ENCODE measurements at places on chromosomes 1 and 21.

DNA sequence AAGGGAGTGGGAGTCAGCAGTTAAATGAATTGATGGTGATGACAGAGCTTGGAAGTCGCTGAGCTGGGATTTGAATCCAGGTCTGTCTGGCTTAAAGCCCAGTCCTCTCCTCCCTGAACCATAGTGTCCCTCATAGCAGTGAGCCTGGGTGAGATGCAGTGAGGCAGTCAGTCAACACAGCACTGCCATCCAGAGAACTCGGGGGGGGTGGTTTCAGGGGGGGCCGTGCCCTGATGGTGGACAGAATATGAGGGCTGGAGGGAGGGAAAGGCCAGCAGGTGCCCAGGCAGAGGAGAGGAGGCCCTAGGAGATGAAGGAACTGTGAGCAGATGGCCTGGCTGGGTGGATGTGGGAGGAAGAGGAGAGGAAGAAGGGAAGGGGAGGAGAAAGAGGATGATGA is 405.6 kb downstream of the PTPRU start:
- no peaks in the 10 kb centered on the region for H3K4me1 ChIP-seq
- H3K27ac ChIP-seq = no peak overlapping the region
- no peak overlapping the region for H3K4me3 ChIP-seq

DNA sequence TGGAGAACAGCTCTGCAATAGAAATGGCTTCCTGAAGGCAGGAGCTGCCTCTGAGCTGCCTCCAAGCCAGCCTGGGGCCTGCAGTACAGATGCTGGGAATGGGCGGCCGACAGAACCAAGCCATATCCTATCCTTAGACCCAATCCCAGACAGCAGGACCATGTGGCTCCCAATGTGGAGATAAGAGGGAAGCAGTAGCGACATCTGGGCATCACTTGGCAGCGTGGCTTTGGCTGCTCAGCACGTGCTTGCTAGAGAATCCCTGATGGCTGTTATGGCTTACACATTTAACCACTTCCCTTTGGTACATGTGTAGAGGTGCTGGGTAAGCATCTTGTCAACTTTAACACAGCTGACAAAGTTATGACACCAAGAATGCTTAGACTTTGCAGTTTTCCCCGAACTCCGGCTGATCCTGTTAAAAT is 87.7 kb downstream of the MAN1C1 start:
- H3K27me3 ChIP-seq = no peaks in the 10 kb centered on the region
- H3K36me3 ChIP-seq = no peaks in the 10 kb centered on the region
- H3K27ac ChIP-seq = peak overlapping the region; percentile 83
- peaks cover 34% of the 10 kb centered on the region for H3K4me1 ChIP-seq

DNA sequence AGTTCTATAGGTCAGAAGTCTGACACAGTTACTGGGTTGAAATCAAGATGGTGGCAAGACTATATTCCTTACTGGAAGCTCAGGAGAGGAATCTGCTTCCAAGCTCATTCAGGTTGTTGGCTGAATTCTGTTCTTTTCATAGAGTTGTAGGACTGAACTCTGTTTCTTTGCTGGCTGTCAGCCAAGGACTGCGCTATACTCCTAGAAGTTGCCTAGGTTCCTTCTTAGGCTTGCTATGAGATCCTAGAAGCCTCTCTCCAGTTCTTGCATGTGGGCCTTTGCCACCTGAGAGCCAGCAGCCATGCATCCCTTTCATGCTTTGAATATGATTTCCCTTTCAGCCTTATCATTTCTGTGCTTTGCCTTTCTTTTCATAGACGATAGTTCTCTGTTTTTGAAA is 176.4 kb downstream of the RPS6KC1 start:
- H3K27ac ChIP-seq = no peak overlapping the region
- peaks cover 6% of the 10 kb centered on the region for H3K4me1 ChIP-seq
- no peak overlapping the region for H3K4me3 ChIP-seq
- DNase-seq = no peak

DNA sequence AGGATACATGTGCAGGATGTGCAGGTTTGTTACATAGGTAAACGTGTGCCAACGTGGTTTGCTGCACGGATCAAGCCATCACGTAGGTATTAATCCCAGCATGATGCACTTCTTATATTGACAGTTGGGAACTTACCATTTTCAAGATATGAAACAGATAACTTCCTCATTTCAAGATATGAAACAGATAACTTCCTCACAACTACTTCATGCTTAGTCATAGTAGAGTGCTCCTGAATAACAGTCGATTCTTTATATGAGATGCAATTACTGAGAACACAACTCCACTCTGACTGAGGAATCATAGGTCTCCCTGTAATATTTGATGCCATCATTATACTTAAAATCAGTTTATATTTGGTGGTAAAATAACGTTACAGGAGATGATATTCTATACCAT is 1124.3 kb downstream of the AMY1C start:
- no peaks in the 10 kb centered on the region for H3K27me3 ChIP-seq
- no peak overlapping the region for H3K4me3 ChIP-seq
- H3K4me1 ChIP-seq = no peaks in the 10 kb centered on the region
- no peaks in the 10 kb centered on the region for H3K36me3 ChIP-seq
- no peak for DNase-seq
- H3K27ac ChIP-seq = no peak overlapping the region

- peaks cover 54% of the 10 kb centered on the region for H3K27me3 ChIP-seq
- no peak overlapping the region for H3K4me3 ChIP-seq
- H3K27ac ChIP-seq = no peak overlapping the region
These were observed 213.7 kb downstream of the FOXD2 start for GRCh38 chr1:47651311-47652089.

GRCh38 chr1:189787201-189787600 is 690.5 kb downstream of the BRINP3 start:
- no peak for DNase-seq
- no peaks in the 10 kb centered on the region for H3K4me1 ChIP-seq
- no peak overlapping the region for H3K27ac ChIP-seq

DNA sequence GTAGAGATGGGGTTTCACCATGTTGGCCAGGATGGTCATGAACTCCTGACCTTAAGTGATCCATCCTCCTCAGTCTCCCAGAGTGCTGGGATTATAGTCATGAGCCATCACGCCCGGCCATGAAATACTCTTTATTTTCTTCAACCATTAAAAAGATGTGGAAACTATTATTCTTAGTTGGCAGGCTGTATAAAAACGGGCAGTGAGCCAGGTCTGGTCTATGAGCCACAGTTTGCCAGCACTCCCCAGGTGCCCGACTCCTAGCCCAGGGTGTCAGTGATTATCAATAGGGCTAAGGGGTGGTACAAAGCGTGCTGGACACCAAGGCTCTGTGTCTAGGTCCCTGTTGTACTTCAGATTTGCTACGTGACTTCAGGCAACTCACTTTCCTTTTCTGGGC is 3.7 kb upstream of the TMEM61 start:
- no peak overlapping the region for H3K4me3 ChIP-seq
- peaks cover 6% of the 10 kb centered on the region for H3K4me1 ChIP-seq
- no peak for DNase-seq
- H3K27ac ChIP-seq = no peak overlapping the region
- H3K36me3 ChIP-seq = peaks cover 11% of the 10 kb centered on the region

- peaks cover 5% of the 10 kb centered on the region for H3K36me3 ChIP-seq
- H3K27me3 ChIP-seq = peaks cover 32% of the 10 kb centered on the region
- H3K27ac ChIP-seq = no peak overlapping the region
- H3K4me3 ChIP-seq = no peak overlapping the region
- peaks cover 10% of the 10 kb centered on the region for H3K4me1 ChIP-seq
These were observed 8.0 kb downstream of the RGL1 start for GRCh38 chr1:183812686-183813569.

DNA sequence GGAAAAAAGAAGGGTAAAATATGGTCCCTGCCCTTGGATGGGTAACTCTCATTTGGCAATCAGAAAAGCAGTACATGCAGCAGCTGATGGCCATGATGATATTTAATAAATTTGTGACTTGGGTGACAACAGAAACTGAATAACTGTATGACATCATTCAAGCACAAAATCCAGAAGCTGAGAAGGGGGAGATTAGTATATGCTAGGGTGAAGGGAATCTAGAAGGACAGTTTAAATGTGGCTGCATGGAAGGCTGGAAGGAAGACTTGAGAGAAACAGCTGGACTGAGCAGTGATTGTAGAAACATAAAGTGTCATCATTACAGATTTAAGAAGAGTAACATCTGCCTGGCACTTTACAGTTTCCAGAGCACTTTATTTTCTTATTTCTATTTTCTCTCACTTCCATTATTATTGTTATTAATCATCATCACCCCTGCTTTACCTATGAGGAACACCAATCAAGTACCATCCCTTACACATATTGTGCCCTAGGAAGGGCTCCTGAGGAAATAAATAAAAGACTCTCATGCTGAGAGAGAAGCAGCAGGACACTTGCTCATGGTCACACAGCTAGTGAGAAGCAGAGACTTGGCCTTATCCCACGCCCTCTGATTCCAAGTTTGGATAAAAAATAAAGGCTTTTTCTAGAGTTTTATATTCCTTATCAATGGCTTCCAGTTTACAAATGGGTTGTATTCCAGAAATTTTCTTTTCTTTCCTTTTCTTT is 207.2 kb downstream of the PBX1 start:
- no peak for DNase-seq
- no peaks in the 10 kb centered on the region for H3K36me3 ChIP-seq
- no peaks in the 10 kb centered on the region for H3K4me1 ChIP-seq
- no peak overlapping the region for H3K4me3 ChIP-seq
- H3K27ac ChIP-seq = no peak overlapping the region
- no peaks in the 10 kb centered on the region for H3K27me3 ChIP-seq

DNA sequence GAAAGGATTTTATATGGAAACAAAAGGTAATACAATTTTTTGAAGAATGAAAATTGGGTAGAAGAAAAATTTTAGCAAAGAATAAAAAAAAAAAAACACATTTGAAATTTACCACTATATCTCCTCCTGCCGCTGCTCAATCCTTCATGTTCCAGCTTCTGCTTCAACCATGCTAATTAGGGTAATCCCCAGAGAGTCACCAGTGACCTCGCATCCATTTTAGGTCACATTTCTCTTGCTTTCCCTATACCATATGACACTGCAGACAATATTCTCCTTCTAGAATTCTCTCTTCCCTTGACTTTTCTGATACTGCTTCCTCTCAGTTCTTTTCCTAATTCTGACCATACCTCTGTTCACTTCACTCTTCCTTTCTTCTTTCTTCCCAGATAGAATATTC is 237.1 kb downstream of the USH2A start:
- no peaks in the 10 kb centered on the region for H3K36me3 ChIP-seq
- no peaks in the 10 kb centered on the region for H3K4me1 ChIP-seq
- H3K27ac ChIP-seq = no peak overlapping the region
- H3K4me3 ChIP-seq = no peak overlapping the region
- no peaks in the 10 kb centered on the region for H3K27me3 ChIP-seq
- DNase-seq = no peak

GRCh38 chr1:27968692-27969091 is 8.9 kb downstream of the XKR8 start:
- DNase-seq = no peak
- H3K4me1 ChIP-seq = peaks cover 24% of the 10 kb centered on the region
- H3K4me3 ChIP-seq = no peak overlapping the region
- H3K27ac ChIP-seq = peak overlapping the region; percentile 87

GRCh38 chr1:230048322-230048721 is 18.7 kb upstream of the GALNT2 start:
- no peak for DNase-seq
- H3K4me3 ChIP-seq = no peak overlapping the region
- H3K36me3 ChIP-seq = no peaks in the 10 kb centered on the region
- H3K4me1 ChIP-seq = peaks cover 5% of the 10 kb centered on the region
- peaks cover 58% of the 10 kb centered on the region for H3K27me3 ChIP-seq

GRCh38 chr1:155124503-155125463 is 2.9 kb upstream of the EFNA1 start:
- no peak for DNase-seq
- no peaks in the 10 kb centered on the region for H3K36me3 ChIP-seq
- peaks cover 24% of the 10 kb centered on the region for H3K4me1 ChIP-seq
- H3K27me3 ChIP-seq = peaks cover 36% of the 10 kb centered on the region
- H3K27ac ChIP-seq = no peak overlapping the region

DNA sequence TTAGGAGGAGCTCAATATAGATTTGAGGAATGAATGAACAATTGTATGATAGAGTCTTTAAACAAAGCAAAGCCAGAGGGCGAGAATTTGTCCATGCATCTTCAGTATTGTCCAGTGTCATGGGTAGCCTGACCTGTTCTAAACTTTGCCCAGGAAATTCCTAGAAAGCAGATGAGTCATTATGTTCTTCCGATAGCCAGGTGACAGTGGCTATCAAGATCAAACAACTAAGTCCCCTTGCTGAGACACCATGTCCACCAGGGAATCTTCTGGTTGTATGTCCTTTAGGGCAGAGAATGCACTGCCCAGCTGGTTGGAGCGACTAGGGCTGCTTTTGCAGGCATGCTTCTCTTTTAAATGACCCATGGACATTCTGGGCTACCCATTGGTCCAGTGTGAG is 1.8 kb upstream of the SLC26A9 start:
- H3K27me3 ChIP-seq = peaks cover 73% of the 10 kb centered on the region
- H3K27ac ChIP-seq = no peak overlapping the region
- H3K4me1 ChIP-seq = peaks cover 9% of the 10 kb centered on the region

GRCh38 chr1:61084491-61085031 is 2.2 kb downstream of the NFIA start:
- H3K4me3 ChIP-seq = peak overlapping the region; percentile 94
- peaks cover 6% of the 10 kb centered on the region for H3K36me3 ChIP-seq
- peak overlapping the region; percentile 57 for H3K27ac ChIP-seq
- H3K4me1 ChIP-seq = peaks cover 13% of the 10 kb centered on the region

GRCh38 chr1:203120325-203121153 is 7.0 kb upstream of the ADORA1 start:
- peaks cover 7% of the 10 kb centered on the region for H3K36me3 ChIP-seq
- no peak overlapping the region for H3K4me3 ChIP-seq
- DNase-seq = no peak
- peaks cover 96% of the 10 kb centered on the region for H3K27me3 ChIP-seq

DNA sequence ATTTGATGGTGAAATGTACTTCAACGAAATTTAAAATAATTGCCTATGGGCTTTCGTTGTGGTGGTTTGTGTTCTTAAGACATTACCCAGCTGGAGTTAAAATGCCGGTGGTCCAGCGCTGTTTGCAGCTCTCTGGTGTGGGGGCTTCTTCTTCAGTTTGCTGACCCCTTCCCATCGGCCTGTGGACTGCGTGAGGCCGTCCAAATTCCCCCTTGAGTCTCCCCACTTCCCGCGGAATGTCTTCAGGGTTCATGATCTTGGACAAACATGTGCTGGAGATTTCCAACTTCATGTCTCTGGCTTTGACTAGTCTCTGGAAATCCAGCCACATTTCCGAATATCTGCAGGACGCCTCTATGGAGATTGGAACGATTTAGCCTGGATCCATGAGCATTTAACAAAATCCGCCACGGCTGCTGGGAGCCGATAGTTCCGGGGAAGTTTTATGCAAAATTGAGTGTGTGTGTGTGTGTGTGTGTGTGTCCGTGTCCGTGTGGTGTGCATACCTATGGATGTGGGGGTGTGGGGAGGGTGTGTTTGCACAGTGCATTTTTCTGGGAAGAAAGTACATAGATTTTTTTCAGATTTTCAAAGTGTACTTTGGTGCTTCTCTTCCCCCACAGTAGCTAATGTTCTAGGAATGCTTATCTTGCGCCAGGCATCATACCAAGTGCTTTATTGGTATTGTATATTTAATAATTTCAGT is 117.2 kb downstream of the PCP4 start:
- no peaks in the 10 kb centered on the region for H3K27me3 ChIP-seq
- DNase-seq = no peak
- H3K4me1 ChIP-seq = no peaks in the 10 kb centered on the region
- H3K4me3 ChIP-seq = no peak overlapping the region

GRCh38 chr1:48761411-48761810 is 15.3 kb downstream of the BEND5 start:
- peaks cover 17% of the 10 kb centered on the region for H3K27me3 ChIP-seq
- H3K4me1 ChIP-seq = no peaks in the 10 kb centered on the region
- no peaks in the 10 kb centered on the region for H3K36me3 ChIP-seq
- no peak overlapping the region for H3K27ac ChIP-seq
- no peak overlapping the region for H3K4me3 ChIP-seq
- no peak for DNase-seq
